Activated CD4-positive, alpha-beta T cell treated with anti-CD3 and anti-CD28 coated beads for 36 hours (primary cell): ENCODE measurements at places on chromosomes 12 and 14.

DNA sequence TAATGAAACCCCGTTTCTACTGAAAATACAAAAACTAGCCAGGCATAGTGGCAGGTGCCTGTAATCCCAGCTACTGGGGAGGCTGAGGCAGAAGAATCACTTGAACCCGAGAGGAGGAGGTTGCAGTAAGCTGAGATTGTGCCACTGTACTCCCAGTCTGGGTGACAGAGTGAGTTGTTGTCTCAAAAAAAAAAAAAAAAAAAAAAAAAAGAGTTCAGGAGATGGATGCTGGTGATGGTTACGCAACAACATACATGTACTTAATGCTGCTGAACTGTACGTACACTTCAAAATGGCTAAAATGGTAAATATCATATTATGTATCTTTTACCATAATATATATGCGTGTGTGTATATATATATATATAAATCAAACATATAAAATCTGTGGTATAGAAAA, 29.0 kb downstream of the ACTN1 start:
- DNase-seq, result no peak
- H3K27me3 ChIP-seq, result no peaks in the 10 kb centered on the region
- H3K4me3 ChIP-seq, result no peak overlapping the region
- H3K27ac ChIP-seq, result no peak overlapping the region

- DNase-seq, result no peak
- H3K27ac ChIP-seq, result peak overlapping the region; percentile 44
- peaks cover 90% of the 10 kb centered on the region for H3K4me1 ChIP-seq
- peaks cover 9% of the 10 kb centered on the region for H3K36me3 ChIP-seq
- no peak overlapping the region for H3K4me3 ChIP-seq
Measured at GRCh38 chr12:93419388-93420034, 22.2 kb downstream of the UBE2N start.

DNA sequence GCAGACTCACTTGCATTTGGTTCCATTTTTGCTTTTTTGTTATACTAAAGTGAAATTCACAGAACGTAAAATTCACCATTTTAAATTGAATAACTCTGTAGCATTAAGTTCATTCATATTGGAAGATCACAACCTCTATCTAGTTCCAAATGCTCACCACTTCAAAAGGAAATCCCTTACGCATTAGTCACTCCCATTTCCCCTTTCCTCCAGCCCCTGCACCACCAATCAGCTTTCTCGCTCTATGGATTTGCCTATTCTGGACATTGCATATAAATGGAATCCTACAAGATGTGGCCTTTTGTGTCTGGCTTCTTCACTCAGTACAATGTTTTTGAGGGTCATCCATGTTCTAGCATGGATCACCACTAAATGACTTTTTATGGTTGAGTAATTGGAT, 294.5 kb downstream of the KSR2 start:
- H3K4me3 ChIP-seq, result no peak overlapping the region
- DNase-seq, result no peak
- no peak overlapping the region for H3K27ac ChIP-seq
- H3K36me3 ChIP-seq, result no peaks in the 10 kb centered on the region
- no peaks in the 10 kb centered on the region for H3K4me1 ChIP-seq
- no peaks in the 10 kb centered on the region for H3K27me3 ChIP-seq

GRCh38 chr12:114190971-114191370, 215.0 kb downstream of the TBX5 start:
- peaks cover 6% of the 10 kb centered on the region for H3K27me3 ChIP-seq
- H3K36me3 ChIP-seq, result no peaks in the 10 kb centered on the region
- no peak overlapping the region for H3K27ac ChIP-seq

GRCh38 chr14:22535126-22535525, 53.9 kb downstream of the DAD1 start:
- peak overlapping the region; percentile 84 for H3K4me3 ChIP-seq
- no peak for DNase-seq
- no peaks in the 10 kb centered on the region for H3K27me3 ChIP-seq
- H3K27ac ChIP-seq, result peak overlapping the region; percentile 92

DNA sequence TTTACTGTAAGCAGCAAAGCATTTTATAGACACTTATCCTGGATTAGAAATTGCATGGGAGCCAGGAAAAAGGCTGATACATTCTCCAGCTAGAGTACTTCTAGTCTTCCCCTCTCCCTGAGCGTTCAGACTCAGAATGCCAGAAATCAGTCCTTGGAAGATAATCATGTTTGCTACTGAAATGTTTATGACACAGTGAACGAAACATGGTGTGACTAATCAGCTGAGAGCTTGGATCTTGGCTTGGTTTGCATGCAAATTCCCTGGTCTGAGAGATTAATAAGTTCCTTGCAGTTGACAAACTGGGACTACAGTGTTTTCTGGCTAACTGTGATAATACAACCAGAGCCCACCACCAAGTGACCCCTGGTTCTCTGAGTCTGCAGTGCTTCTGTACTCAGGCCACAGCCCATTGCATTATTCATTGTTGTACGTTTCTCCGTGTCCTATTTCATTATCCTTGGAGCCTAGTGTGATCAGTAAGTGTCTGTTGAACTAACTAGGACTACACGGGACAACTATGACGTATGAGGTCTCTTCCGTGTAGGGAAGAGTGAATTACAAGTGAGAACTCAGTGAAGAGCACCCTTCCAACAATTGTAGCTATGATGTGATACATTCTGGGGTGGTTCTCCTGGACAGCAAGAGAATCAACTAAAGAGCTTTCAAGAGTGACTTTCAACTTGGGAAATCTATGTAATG, 34.6 kb upstream of the EVL start:
- H3K36me3 ChIP-seq, result no peaks in the 10 kb centered on the region
- no peak overlapping the region for H3K4me3 ChIP-seq
- no peak for DNase-seq
- H3K4me1 ChIP-seq, result peaks cover 4% of the 10 kb centered on the region
- H3K27ac ChIP-seq, result no peak overlapping the region

DNA sequence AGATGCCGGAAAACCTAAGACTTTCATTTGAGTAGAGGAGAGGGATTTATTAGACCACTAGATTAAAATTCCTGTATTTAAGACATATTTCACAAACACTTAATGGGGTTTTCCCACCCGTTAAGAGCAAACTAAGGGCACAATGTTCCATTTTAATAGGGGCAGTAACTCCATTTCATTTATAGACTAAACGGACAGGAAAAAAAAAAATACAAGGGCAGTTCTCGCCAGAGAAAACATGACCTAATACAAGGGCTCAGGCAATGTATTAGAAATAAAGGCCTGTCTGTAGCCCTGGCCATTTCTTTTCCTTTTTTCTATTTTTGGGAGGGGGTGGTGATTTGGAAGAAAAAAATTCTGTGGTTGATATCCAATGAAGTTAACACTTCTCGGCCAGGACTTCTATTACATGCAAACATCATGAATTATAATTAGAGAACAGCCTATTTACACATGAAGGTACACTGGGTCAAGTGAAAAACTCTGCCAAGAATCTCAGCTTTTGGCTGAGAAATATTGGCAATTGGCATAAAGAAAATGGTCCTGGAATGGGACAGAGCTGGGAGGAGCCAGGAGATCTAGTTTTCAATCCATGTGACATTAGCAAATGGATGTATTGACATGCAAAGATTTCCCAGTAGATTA, 641.1 kb upstream of the TBX3 start:
- no peak overlapping the region for H3K27ac ChIP-seq
- DNase-seq, result no peak
- no peaks in the 10 kb centered on the region for H3K4me1 ChIP-seq
- no peak overlapping the region for H3K4me3 ChIP-seq
- H3K36me3 ChIP-seq, result no peaks in the 10 kb centered on the region
- H3K27me3 ChIP-seq, result no peaks in the 10 kb centered on the region

DNA sequence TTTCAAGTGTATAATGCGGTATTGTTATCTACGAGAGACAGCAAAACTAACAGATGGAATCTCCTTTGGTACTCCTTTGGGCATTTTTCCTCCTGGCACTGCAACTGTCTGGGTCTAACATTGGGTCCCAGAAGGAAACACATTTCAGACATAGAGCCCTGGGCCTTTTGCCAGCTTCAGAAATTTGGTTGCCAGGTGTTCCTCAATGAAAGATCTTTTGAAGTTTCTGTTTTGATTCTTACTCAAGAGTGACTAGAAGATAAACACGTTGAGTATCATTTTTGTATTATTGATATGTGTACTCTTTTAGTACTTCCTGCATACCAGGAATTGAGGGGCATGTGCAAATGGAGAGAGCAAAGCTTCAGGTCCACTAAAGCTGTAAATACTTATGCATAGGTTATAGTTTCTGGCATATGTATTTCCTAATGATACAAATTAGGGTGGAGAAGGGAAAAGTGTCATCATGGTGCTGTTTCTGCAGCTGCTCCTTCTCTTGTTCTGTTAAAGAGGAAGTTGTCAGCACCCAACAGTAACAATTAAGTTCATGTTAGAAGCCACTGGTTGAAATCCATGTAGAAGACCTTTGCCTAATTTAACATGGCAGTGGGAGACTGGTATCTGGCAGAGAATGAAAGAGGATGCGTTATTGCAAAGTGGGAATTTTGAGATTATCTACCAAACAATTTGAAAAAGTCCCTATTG, 53.5 kb downstream of the SLC38A6 start:
- H3K4me3 ChIP-seq, result no peak overlapping the region
- peaks cover 2% of the 10 kb centered on the region for H3K36me3 ChIP-seq
- H3K4me1 ChIP-seq, result peaks cover 8% of the 10 kb centered on the region

DNA sequence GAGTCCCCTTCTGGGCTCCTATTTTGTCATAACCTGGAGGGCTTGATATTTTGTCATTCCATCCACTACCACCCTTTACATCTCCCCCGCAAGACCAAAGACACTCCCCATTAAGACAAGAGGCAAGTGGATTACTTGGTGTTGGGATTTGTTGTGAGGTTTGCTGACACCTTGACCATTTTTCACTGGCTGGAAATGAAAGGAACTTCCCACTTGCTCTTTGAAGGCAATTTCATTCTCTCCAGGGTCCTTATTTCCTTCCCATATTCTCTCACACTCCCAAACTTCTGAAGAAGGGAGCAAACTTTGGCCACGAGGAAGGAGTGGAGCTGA, 14.9 kb downstream of the AGAP2 start:
- DNase-seq, result no peak
- no peak overlapping the region for H3K4me3 ChIP-seq
- H3K27me3 ChIP-seq, result no peaks in the 10 kb centered on the region
- no peaks in the 10 kb centered on the region for H3K4me1 ChIP-seq

GRCh38 chr12:19453961-19454360, 14.7 kb downstream of the AEBP2 start:
- H3K4me1 ChIP-seq, result peaks cover 76% of the 10 kb centered on the region
- no peak overlapping the region for H3K4me3 ChIP-seq
- no peak for DNase-seq
- no peak overlapping the region for H3K27ac ChIP-seq

DNA sequence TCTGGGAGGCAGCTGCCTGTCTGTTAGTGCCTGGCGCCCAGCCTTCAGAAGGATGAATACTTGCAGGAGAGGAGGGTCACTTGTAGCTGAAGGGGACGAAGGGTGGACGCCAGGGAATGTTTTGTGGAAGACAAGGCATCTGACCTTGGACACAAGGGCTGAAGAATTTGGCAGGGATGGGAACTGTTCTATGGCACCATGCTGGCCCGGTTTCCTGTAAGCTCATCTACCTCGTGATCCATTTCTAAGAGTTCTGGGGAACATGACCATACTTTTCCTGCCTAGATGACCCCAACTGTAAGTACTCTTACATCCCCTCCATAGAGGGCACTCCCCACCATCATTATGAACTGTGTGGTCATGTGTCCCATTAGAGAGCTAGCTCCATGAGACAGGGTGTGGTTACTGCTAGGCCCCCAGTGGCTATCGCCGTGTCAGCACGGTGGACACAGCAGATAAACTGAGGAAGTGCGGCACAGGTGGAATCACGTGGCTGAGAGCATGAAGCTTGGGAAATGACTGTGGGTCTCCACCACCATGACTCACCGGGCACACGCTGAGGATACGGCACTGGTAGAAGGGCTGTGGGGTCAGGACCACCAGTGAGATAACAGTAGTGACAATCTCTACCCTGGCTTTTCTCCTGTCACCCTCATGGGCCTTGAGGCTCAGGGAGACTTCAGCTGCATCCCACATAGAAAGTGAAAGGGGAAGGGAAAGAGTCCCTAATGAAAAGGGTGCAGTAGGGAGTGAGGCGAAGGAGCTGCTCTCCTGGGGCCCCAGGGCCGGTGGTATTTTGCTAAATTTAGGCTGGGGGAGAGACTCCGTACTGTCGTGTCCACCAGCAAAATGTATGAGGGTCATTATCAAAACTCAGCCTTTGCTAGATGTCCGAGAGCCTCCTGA, 252.6 kb downstream of the FOXN3 start:
- peaks cover 47% of the 10 kb centered on the region for H3K36me3 ChIP-seq
- H3K27ac ChIP-seq, result peak overlapping the region; percentile 21
- H3K4me1 ChIP-seq, result peaks cover 18% of the 10 kb centered on the region
- no peak overlapping the region for H3K4me3 ChIP-seq
- no peaks in the 10 kb centered on the region for H3K27me3 ChIP-seq

GRCh38 chr12:106049105-106049504, 89.6 kb downstream of the NUAK1 start:
- DNase-seq, result no peak
- H3K36me3 ChIP-seq, result no peaks in the 10 kb centered on the region
- no peak overlapping the region for H3K4me3 ChIP-seq

GRCh38 chr14:69713993-69714679, 52.8 kb upstream of the SRSF5 start:
- peaks cover 43% of the 10 kb centered on the region for H3K4me1 ChIP-seq
- H3K36me3 ChIP-seq, result peaks cover 42% of the 10 kb centered on the region
- H3K27me3 ChIP-seq, result no peaks in the 10 kb centered on the region
- H3K27ac ChIP-seq, result no peak overlapping the region
- DNase-seq, result no peak

- H3K27ac ChIP-seq, result peak overlapping the region; percentile 77
- no peak overlapping the region for H3K4me3 ChIP-seq
- peaks cover 27% of the 10 kb centered on the region for H3K36me3 ChIP-seq
- DNase-seq, result peak; percentile 11
Measured at GRCh38 chr14:65731933-65732506, 319.5 kb downstream of the FUT8 start.

GRCh38 chr14:104036212-104036611, 49.3 kb upstream of the ASPG start:
- no peak overlapping the region for H3K4me3 ChIP-seq
- peaks cover 20% of the 10 kb centered on the region for H3K27me3 ChIP-seq
- H3K27ac ChIP-seq, result no peak overlapping the region

- H3K27me3 ChIP-seq, result no peaks in the 10 kb centered on the region
- no peak overlapping the region for H3K4me3 ChIP-seq
- no peaks in the 10 kb centered on the region for H3K36me3 ChIP-seq
- DNase-seq, result no peak
- no peak overlapping the region for H3K27ac ChIP-seq
Measured at GRCh38 chr14:67998834-67999233, 179.3 kb downstream of the RAD51B start.

DNA sequence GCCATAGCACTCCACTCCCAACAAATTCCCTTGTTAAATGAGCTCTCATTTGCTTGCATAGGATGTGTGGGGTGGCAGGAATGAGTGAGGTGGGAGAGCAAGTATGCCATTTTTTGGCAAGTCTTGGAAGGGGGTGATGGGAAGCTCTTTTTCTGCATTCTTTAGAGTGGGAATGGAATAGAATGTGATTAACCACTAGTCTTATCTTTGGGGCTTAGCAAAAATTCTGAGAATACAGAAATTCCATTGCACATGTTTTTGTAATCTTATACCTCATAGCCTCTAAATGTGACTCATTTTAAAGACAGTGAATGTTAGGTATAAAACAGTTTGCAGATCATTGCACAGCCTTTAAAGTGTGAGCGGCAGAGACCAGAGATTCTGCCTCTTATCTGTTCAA, 28.4 kb upstream of the NEDD1 start:
- DNase-seq, result no peak
- no peak overlapping the region for H3K27ac ChIP-seq
- no peak overlapping the region for H3K4me3 ChIP-seq
- H3K36me3 ChIP-seq, result no peaks in the 10 kb centered on the region
- H3K27me3 ChIP-seq, result peaks cover 7% of the 10 kb centered on the region
- no peaks in the 10 kb centered on the region for H3K4me1 ChIP-seq

- peak; percentile 21 for DNase-seq
- peaks cover 96% of the 10 kb centered on the region for H3K36me3 ChIP-seq
- peak overlapping the region; percentile 99 for H3K27ac ChIP-seq
- no peaks in the 10 kb centered on the region for H3K27me3 ChIP-seq
- H3K4me1 ChIP-seq, result peaks cover 92% of the 10 kb centered on the region
Measured at GRCh38 chr14:22538671-22539228, 50.3 kb downstream of the DAD1 start.
